ENCODE measurements at places on chromosomes 4 and X. TPM values are rescaled to one million over a fixed set of nuclear protein-coding genes. Genes with fewer than 3 reads are reported as not detected.

GRCh38 chrX:17441965-17442364 is 67.0 kb downstream of the NHS start:
- DNase-seq = no peak
- H3K27ac ChIP-seq = no peak overlapping the region
- H3K4me3 ChIP-seq = no peak overlapping the region
- peaks cover 9% of the 10 kb centered on the region for H3K4me1 ChIP-seq
- no peaks in the 10 kb centered on the region for H3K27me3 ChIP-seq
- no peaks in the 10 kb centered on the region for H3K36me3 ChIP-seq

DNA sequence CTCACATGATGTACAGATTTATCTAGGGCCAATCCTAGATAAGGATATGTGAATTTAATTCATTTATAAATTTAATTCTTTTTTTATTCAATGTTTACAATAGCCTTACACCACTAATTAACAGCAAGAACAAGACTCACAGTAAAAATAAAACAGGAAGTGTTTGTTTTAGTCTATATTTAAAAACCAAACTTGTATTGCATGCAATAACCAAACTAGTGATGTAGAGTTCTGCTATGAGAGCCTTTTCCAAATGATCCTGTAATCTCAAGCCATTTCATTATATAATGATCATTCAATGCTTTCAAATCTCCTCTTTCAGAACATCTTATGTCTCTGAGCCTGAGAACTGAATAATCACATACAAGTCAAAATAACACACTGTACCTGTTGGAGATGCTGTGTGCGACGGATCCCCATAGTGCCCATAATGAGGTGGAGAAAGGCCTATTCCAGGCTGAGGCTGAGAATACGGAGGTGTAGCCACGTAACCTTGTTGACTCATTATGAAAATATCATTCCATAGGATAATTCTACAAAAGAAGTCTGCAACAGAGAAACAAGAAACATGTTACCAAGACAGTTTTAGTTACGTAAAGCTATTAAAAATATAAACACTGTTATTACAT is 2.6 kb downstream of the SEC24D start:
- no peak for DNase-seq
- H3K27me3 ChIP-seq = no peaks in the 10 kb centered on the region
- H3K4me3 ChIP-seq = no peak overlapping the region
- no peaks in the 10 kb centered on the region for H3K36me3 ChIP-seq
- H3K27ac ChIP-seq = no peak overlapping the region

The ALB gene
- not detected for total RNA-seq

The CT45A7 gene
- total RNA-seq = not detected

The AKAP14 gene
- not detected for total RNA-seq

DNA sequence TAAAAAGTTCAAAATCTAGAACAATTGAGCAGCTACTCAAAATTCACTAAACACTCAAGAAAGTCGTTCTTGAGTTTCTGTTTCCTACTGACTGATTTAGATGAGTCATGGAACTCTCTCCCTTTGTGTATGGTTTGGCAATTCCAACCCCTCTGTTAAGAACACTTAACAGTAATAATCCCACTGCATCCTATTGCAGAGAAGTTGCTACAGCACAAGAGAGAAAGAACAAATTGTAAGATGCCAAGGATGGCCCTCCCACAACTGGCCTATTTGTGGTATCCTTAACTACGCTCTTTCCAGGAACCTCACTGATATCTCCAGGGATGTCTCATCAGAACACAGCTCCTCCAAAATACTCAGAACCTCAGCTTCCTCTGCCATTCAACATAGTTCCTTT is 701.8 kb upstream of the TENM3 start:
- DNase-seq = no peak
- H3K36me3 ChIP-seq = no peaks in the 10 kb centered on the region
- no peaks in the 10 kb centered on the region for H3K27me3 ChIP-seq
- no peak overlapping the region for H3K27ac ChIP-seq
- no peaks in the 10 kb centered on the region for H3K4me1 ChIP-seq

The CFAP47 gene
- not detected for total RNA-seq

The BEX1 gene
- total RNA-seq = 3.7 TPM

- no peak overlapping the region for H3K4me3 ChIP-seq
- H3K27ac ChIP-seq = no peak overlapping the region
- no peaks in the 10 kb centered on the region for H3K36me3 ChIP-seq
- no peaks in the 10 kb centered on the region for H3K4me1 ChIP-seq
Observed at GRCh38 chr4:185272245-185272644, 62.8 kb downstream of the SNX25 start.

DNA sequence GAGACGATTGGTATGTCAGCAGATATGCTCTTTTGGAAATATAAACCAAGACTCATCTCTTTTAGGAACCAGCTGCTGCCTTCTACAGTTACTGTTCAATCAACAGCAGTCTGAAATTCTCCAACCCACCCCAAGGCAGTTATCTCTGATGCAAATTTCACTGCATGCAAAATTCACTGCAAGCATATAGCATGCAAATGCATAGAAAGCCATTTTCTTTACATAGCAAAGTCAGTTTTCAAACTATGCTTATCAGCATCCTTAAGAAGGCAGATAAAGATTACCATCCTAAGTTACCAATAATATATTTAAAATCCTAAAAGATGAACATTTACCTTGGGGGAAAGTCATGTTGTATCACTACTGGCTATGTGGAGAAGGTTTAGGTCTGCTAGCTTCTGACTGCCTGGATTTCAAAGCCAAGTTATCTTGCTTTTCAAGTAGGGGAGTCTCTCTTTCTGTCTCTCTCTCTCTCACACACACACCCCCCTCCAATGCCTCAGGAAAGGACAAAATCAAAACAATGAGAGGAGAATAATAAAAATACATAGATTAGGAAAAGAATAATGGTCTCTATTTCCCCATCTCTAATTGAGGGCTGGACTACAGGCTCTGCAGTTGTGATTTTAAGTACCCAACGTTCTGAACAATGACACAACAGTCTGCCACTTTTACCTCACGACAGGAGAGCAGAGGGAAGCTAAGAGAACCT is 1.5 kb downstream of the NMU start:
- no peak for DNase-seq
- no peak overlapping the region for H3K27ac ChIP-seq
- H3K4me1 ChIP-seq = peaks cover 24% of the 10 kb centered on the region

All from vagina (tissue), 2 donors.